ENCODE measurements at places on chromosomes 4 and X. TPM values are rescaled to one million over a fixed set of nuclear protein-coding genes. Genes with fewer than 3 reads are reported as not detected.

The TMEM150C gene
- total RNA-seq = 1.5 TPM

The HELT gene
- total RNA-seq = not detected

The LONRF3 gene
- total RNA-seq = not detected

The WNK3 gene
- total RNA-seq = 0.20 TPM

The TBX22 gene
- total RNA-seq = not detected

The MXD4 gene
- total RNA-seq = 45.2 TPM

The GATA1 gene
- total RNA-seq = not detected

The BCORL1 gene
- total RNA-seq = 1.6 TPM

The MAGEA12 gene
- not detected for total RNA-seq

The PRSS12 gene
- total RNA-seq = 4.1 TPM

The EPGN gene
- 0.73 TPM for total RNA-seq

The TNIP3 gene
- total RNA-seq = 0.78 TPM

The CSN1S1 gene
- not detected for total RNA-seq

The S100P gene
- not detected for total RNA-seq

The FRAS1 gene
- 28.3 TPM for total RNA-seq

The RXFP1 gene
- total RNA-seq = 0.98 TPM

The ABCD1 gene
- 8.8 TPM for total RNA-seq

The PDLIM3 gene
- 0.59 TPM for total RNA-seq
